ENCODE measurements at places on chromosomes 11 and 22. TPM values are rescaled to one million over a fixed set of nuclear protein-coding genes. Genes with fewer than 3 reads are reported as not detected.

DNA sequence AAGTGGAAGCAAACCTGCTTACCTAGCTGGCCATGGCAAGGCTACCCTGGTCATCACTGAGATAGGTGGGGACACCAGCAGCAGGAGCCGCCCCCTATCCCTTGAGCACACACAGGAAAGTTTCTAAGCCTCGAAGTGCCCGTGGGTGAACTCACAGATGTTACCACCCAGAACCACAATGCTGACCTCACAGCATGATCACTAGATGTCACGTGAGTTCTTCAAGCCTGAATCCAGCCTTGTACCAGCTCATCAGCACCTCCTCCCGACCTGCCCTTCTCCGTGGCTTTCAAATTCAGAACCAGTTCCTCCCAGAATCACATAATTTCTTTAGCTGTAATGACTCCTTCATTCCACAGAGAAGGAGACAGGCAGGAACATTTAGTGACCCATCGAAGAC, 24.7 kb upstream of the TIMP3 start:
- no peak for DNase-seq

DNA sequence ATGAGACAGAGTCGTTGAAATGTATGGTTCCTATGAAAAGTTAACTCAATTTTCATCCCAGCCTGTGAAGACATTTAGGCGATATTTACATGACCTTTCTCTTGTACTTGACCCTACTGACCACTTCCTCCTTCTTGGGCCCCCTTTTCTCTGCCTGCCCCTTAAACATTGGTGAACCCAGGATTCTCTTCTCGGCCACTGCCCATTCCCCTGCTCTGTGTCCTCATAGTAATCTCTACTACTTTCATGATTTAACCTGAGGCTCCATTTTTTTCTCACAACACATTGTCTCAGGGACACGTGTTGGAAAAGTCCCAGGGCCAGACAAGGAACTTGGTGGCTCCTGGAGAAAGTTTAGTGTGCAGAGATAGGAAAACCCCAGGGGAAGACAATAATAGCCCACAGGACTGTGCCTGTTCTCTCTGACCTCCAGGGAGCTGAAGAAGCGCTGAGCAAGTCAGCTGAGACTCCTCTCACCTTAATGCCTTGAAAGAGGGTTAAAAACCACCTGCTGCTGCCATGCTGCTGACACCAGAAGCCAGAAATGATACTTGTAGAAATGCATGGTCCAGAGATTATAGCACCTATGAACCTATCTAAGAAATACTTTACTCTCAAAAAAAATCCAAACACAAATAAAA, 42.5 kb upstream of the SPATA19 start:
- no peak for DNase-seq

DNA sequence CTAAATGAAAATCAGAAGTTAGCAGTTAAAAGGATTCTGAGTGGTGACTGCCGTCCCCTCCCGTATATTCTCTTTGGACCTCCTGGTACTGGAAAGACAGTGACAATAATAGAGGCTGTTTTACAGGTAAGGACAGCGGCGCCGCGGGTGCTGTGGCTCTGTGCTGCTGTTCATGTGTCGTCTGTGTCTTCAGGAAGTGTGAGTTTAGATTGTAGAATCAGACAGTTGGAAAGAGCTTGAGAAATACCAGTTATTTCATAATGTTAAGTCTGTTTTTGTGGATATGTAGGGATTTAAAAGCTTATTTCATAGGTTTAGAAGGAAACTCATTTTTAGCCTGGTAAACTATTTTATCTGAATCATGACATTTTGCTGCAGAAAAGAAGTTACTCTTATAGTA, 27.4 kb upstream of the PANX2 start:
- peak; percentile 50 for DNase-seq

DNA sequence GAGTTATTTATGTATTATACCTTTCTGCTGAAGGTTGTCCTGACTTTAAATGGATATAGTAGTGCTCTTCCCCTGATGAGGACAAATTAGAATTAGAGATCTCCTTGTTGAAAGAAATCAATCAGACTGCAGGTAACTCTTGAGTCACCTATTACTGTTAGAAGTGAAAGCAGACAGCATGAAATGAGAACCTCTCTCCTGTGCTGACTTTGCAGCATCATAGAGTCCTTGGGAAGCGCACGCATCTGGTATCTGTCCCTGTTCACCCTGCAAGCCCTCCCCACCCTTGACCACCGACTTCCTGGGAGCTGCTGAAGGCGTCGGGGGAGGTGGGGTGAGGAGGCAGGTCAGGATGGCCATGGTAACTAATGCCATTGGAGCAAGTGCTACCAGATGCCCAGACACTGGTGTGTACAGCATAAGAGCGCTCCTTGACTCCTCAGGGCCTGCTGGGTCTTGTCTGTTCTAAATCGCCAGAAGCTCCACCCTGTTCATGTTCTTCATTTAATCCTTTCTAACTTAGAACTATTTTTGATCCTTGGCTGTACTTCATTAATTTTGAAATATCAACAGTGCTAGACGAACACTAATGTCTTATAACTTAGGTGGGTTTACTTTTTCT, 143.9 kb downstream of the WNT7B start:
- no peak for DNase-seq

DNA sequence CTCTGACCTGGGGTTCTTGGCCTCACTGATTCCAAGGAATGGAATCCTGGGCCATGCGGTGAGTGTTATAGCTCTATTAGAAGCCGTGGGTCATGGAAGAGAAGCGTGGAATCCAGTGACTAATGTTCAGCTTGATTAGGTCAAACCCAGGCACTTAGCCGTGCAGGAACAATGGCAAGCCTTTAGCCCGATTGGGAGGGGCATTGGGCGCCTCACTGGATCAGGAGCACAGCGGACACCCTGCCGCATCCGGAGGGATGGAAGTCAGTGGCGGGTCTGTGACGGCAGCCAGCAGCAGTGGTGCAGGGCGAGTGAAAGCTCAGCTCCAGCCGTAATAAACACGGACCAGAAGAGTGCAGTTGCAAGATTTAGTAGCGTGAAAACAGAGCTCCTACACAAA, 20.5 kb upstream of the SLC17A6 start:
- DNase-seq: no peak

DNA sequence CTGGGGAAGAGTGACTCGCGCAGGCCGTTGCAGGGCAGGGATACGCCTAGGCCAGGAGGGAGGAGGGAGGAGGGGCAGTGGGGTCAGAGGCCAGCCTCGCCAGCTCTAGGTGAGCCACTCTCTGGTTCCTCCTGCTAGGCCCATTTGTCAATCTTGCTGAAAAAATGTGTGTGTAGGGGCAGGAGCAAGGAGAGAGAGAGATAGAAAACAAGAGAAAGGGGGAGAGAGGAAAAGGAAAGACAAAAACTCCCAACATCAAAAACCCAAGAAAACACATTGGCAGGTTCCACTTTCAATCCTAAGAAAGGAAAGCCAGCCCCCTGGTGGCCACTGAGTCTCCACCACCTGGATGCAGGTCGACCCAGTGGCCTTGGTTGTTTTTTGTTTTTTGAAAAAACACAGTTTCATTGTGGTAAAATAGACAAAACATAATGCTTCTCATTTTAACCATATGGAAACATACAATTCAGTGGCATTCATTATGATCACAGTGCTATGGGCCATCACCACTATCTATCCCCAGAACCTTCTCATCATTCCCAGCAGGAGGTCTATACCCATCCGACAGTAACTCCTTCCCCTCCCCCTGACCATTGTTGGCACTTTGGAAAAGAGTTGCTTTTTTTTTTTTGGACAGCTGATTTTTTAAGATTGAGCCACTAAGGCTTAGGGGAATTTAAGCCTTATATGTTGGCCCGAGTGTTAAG, 10.9 kb downstream of the OMP start:
- DNase-seq: peak; percentile 33

- no peak for DNase-seq
These were observed 6.4 kb upstream of the C11orf96 start for GRCh38 chr11:43936076-43936475.

DNA sequence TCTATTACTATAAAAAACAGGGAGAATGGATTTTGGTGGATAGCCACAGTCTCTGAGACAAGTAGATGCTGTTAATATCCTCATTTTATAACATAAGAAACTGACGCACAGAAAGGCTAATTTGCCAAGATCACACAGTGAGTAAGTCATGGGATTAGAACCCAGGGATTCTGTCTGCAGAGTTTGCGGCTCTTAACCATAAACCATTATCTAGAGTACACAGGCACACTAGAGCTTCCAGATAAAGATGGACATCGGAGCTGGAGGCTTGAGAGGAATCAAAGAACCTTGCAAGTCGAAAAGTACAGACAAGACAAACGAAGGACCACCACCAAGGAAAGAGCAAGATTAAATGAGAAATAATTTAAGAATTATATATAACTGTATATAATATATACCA, 11.3 kb downstream of the LGALS12 start:
- DNase-seq: no peak

DNA sequence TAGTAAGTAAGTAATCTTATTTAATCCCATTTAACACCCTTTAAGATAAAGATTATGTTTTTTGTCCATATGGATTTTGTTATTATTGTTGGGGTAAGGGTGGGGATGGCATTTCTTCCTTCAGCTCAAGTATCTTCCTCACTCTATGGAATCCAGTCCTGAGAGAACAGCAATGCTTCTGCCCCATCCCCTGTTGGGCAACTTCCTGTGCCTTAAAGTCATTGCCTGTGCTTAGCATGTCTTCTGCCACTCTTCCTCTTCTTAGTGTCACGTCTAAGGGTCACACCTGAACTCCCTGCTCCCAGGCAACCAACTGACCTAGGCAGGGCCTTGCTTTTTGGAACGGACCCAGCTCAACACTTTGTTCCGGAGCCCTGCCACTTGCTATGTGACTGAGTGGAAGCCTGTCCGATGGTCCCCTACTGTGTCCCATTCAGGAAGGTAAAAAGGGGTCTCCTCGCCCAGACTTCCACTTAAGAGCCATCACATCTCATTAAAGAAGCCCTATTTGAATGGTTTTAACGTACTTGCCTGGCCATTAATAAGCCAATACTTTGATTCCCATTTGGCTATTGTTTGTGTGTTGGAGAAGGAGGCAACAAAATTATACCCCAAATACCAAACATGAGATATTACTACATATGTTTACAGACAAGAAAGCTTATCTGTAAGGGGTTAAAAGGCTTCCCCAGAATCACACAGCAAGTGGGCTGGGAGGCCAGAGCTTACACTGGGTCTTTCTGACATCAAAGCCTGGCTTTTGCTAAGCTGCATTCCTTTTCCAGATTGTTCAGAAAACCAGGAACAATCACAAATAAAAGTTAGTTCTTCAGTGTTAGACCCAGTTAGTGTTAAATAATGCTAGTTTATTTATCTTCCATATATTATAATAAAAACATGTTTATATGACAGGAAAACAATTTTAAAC, 59.2 kb downstream of the RAB38 start:
- no peak for DNase-seq

Gene ZNF280A
- total RNA-seq: not detected

Gene CALCB
- total RNA-seq: not detected

Gene C11orf65
- 0.86 TPM for total RNA-seq

All from fibroblast of villous mesenchyme (primary cell).